ENCODE measurements at places on chromosomes 16 and 17.
A peak's percentile ranks its signal among the peaks of the same experiment; 100 is the strongest.

DNA sequence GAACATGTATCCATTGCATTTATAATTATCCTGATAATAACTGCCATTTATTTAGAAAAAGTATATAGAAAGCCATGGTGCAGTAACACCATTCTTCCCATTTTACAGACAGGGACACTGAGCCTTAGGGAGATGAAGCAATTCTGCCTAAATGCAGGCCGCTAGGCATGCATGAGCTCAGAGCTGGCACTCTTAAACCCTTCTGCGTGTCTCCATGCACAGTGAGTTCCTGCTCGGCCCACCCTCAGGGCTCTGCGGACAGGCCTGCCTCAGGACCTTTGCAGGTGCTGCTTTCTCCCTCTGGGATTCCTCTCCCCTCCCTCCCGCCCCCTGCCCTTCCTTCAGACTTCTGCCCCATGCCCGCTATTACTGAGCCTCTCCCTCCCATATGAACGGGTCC, 54.3 kb upstream of the WSB1 start:
- DNase-seq: no peak

DNA sequence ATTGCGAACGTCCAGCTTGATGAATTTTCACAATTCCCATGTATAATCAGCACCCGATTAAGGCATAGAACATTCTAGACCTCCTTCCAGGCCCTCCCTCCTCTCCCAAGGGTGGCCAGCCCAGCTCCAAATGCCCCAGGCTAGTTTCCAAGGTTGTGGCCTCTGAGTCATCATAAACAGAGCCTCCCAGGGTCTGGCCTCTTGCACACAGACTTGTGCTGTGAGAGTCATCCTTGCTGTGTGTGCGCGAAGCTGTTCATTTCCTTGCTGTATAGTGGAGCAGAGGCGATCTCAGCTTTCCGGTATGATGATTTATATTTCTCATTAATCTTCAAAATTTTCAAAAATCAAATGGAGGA, 20.5 kb upstream of the JPH3 start:
- DNase-seq: no peak

DNA sequence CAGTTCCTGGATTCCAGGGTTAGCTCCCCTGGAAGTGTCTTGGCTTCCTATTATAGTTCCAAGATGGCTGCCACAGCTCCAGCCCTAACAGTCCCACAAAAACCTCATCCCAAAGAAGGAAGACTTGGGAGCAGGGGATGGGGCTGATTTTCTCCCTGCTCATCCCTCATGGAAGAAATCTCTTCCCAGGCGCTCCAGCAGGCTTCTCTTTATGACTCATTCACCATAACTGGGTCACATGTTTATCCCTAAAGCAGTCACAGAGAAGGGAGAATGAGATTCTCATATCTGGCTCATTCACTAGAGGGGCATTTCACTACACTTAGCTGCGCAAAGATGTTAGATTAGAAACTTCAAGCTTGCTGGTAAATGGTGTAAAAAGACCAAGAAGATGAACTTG, 206.5 kb upstream of the IRX3 start:
- DNase-seq: no peak

DNA sequence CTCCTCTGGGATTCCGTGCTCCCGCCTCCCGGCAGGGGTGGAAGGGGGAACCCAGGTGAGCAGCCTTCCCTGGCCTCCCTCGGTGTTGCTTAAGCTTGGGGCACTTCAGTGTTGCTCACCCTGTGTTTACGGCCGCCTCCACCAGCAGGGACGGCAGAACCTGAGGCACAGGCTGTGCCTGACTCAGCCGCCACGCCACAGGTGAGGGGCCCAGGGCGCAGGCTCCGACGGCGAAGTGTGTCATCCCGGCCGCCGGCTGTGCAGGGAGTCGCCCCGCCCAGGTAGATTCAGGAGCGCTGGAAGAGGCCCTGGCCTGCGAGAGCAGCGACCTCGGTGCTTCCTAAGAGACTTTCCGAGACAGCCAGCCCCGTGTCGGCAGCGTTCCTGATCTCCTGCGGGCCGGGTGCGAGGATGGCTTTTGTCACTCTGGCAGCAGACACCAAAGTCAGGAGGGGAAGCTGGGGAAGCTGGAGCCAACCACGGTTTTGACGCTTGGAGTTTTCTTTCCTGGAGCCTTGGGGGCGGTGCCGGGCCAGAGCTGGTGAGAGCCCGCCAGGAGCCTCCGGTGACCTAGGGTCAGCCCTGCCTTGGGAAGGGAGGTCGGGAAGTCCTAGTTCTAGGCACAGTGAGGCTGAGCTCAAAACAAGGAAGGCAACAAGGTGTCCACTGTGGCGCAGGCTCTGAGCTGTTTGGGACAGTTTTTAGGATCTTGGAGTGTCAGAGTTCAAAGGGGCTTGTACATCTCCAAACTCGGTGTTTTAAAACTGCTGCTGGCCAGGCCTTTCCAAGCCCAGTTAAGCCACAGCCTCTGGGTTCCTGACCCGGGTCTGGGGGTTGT, 2.1 kb downstream of the GSE1 start:
- DNase-seq: peak; percentile 31

DNA sequence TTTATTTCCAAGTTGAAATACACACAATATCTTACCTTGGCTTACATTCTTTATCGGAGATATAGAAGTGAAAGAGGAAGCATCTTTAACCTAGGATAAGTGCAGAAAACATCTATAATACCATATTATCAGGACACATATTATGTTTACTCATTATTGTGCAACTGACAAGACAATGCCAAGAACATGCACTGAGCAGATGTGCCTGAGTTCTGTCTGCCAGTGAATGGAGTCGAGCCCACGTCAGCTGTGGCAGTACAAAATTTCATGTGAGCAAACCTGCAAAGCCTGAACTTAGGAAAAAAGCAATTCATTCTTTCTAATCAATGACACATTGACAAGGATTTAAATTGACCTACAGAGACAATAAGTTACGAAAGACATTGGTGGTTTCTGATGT, 154.4 kb downstream of the AXIN2 start:
- DNase-seq: no peak

GRCh38 chr16:9869776-9870175, 312.5 kb downstream of the GRIN2A start:
- no peak for DNase-seq

DNA sequence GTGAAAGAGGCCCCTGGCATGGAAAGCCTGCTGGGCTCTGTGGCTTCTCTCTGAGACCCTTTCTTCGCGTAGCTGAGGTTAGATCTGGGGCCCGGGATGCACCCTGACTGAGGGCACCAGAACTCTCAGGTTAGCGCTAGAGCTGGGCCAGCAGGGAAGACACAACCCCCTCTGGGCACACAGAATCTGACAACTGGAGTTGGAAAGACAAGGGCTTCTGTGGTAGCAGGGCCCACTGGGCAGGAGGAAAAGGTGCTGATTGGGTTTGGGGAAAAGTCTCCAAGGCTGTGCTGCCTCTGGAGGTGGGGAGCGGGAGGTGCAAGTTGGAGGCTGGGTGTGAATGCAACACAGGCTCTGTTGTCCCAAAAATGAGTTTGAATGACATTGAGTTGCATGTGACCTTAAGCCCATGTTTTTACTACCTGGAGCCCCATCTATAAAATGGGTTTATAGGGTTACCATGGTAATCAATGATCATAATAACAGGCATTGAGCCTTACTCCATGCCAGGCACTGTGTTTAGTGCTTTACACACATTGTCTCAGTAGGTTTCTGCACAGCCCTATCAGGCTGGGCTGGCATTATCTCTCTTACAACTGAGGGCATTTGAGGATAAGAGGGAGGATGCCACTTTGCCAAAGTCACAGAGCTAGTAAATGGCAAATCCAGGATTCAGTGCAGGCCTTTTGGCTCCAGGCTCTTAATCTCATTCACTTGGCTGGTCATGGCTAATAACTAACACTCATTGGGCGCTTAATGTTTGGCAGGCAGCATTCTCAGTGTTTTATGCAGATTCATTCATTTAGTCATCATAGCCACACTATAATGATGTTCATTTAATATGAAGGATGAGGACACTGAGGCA, 9.5 kb upstream of the IGFBP4 start:
- no peak for DNase-seq

DNA sequence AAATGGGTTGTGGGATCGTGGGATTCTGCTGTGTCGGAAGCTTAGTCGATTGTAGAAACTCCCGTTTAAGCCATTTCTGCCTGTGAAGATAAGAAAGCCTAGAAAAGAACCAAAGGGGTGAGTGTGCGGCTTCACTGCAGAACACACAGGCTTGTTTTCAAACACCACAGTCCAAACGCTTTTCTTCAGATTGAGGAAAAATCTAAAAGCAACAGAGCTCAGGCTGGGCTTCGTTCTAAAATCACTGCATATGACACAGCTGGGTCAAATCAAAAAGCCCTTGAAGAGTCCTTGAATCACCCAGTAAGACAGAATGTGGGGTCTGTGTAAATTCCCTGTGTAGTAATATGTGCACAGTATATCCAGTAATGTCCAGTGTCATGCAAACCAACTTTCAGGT, 25.7 kb downstream of the NUBP1 start:
- DNase-seq: no peak

DNA sequence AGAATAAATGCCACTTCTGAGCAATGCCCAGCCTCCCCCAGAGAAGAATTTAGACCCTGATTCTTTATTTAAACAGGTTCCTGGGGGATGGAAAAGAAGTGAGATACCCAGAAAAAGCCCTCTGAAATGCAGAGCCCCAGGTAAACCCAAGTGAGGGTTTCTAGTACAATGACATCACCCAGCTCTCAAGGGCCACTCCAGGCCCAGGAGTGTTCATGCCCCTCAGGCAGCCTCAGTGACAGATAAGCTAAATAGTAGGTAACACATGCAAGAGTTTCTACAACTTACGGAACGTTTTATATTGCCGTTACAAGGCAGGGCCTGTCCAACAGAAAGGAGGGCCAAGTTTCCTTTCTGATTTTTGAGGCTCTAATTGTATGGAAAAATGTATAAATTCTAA, 683.7 kb upstream of the SALL1 start:
- DNase-seq: no peak

DNA sequence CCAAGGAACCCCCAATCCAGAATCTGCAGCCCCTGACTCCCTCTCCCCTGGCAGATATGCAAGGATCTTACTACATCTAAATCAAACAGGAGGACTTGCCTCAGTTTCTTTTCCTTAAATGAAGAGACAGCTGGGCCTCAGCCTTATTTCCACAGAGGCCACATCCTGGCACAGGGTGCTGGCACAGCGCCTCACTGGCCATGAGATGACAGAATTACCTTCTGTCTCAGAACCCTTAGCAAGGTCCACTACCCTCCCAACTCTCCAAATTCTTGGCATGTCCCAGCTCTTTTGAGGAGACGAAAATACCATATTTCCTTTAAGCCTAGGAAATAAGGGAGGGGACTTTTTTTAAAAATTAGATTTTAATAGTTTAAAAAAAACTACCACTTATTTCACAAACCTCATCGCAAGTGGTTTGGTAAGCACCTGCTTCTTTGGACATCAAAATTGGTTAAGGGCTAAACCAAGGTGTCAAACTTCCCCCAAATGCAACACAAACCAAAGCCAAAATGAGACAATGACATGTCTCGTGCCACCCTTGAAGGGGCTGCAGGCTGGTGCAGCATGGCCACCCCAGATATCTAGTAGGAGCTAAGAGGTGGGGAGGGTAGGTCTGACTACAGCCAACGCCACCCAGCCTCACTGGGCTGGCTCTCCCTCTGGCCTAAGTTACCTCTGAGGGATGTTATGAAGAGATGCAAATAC, 25.3 kb downstream of the FAM117A start:
- DNase-seq: peak; percentile 47

DNA sequence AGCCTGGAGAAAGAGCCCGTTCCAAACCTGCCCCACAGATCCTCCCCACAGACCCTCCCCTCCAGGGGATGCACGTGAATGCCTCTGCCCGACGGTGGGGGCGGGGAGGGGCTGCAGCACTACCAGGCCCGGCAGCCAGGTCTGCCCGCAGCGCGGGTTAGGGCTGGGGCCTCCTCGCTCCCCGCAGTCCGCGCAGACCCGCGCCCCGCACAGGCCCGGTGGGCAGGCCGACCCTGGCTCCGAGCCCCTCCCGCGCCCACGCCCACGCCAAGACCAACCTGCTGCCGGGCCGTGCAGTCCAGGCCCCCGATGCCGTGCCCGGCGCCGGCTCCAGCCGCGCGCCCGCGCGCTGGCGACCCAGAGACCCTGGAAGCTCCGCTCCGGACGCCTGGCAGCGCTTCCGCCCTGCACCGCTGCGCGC, at the start of gene RPUSD1:
Gene RPUSD1 (minus strand): TSS at position 404 of the 421 bp plus-strand sequence. CDS start 644 bp downstream, outside the sequence.
- no peak for DNase-seq

- no peak for DNase-seq
Measured at GRCh38 chr17:56231693-56232092, 78.4 kb downstream of the ANKFN1 start.

DNA sequence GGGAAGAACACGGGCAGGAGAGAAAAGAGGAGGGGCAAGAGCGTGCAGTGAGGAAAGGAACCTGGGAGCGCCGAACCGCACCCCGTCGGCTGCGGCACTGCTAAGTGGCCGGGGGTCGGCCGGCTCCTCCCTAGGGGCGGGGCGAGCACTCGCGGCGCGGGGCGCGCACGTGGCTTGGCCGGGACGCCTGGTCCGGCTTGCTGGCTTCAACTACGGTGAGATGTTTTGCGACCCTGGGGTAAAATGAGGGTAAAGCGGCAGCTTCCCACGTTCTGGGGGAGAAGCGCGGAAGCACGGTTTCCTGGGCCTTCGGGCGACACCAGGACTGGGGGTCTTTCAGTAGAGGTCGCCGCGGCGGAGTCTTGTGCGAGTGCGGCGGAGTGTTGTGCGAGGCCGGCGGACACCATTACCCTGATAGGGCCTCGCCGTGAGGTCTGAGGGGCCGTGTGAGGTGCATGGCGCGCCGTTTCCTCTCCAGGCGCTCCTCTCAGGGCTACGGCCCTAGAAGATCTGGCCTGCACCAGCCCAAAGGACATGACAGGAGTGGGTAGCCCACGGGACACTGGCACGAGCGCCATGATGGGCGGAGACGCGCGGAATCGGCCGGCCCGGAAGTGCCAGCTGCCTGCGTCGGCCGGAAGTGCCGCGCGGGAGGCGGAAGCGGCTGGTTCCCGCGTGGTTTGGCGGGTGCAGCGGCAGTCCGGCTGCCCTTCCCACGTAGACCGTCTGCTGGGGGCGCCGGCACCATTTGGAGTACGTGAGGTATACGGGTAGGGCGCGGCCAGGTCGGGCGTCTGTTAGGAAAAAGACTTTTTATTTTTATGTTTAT, at the start of the genes MYO19 and PIGW:
Gene MYO19 (minus strand): TSS at position 29 of the 829 bp plus-strand sequence. CDS start 2,330 bp downstream, outside the sequence.
Gene PIGW (plus strand): TSS at position 148 of the 829 bp plus-strand sequence. CDS start 2,115 bp downstream, outside the sequence.
- DNase-seq: peak; percentile 86

- no peak for DNase-seq
Measured at GRCh38 chr17:79951361-79952264, 84.1 kb downstream of the TBC1D16 start.

GRCh38 chr16:1908184-1908583, 10.0 kb downstream of the HS3ST6 start:
- DNase-seq: no peak
